ENCODE measurements at places on chromosomes 5 and 9.

DNA sequence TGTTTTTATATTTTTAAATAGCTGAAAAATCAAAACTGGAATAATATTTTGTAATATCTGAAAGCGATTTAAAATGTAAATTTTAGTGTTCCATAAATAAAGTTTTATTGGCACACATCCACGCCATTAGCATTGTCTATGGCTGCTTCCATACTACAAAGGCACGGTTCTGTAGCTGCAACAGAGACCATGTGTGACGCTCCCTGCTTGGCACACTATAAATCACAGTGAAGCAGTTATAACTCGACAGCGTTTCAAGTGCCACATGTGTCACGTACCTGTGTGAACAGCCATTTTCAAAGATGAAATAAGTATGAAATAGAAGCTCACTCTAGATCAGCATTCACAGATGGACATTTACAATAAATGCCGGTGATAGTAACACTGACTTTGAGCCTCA lies 810.1 kb upstream of the WWC1 start:
- DNase-seq, result no peak

DNA sequence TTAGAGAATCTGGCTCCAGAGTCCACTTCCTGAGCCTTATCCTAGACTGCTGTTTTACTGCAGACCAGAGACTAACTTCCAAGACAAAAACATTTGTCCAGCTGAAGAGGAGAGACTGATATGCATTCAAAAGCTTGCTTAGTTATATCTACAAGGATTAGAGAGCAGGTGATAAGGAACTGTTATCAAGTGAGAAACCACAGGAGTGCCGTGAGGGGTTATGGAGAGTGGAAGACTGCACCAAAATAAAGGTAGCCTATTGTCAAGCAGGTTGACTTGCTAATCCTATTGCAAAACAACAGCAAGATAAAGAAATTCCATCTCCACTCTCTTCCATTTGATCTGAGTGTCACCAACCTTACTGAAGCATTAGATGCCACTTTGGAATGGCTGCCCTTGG lies 139.1 kb downstream of the SCAMP1 start:
- DNase-seq, result no peak

DNA sequence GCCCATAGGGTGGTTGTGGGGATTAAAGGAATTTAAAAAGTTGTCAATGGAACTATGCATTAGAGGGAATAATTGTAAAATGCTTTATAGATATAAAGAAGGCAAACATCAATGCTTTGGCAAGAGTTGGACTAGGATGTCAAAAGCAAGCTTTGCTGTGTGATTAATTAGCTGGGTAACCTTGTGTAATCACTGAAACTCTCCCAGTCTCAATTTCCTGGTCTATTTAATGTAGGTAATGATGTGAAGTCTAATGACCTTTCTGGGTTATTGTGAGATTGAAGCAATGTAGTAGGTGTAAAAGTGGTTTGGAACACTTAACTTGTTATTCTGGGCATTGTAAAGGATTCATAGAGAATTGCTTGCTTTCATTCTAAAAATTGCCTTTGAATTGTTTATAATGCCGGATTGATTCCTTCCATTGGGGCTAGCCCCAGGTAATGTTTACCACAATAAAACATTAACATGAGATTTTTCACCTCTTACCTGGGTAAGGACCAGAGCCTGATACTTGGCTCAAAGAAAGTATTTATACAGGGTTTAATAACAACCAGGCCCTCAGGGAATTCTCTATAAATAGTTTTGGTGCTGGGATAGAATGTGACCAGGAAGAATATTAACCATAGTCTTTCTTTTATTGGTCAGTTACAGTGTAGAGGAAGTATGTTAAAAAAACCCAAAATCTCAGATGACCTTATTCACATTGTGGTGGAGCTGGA lies 30.0 kb upstream of the CLINT1 start:
- no peak for DNase-seq

GRCh38 chr9:79489261-79490000 lies 82.3 kb upstream of the TLE4 start:
- DNase-seq, result no peak

DNA sequence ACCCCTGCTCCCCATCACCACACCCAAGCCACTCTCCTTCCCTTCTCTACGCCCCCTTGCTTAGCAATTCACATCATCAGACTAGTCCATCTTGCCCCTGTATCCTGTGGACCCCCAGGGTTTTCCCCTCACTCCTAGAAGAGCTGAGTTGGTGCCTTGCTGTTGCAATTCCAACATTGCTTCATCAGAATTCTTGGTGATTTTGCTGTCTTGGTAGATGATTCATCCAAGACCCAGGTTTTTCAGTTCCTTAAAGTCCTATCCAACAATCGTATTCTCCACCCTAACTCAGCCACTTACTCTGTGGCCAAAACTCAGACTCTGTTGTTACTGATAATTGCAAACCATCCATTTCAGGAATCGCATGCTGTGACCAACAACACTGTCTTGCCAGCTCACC lies 21.4 kb upstream of the CCNJL start:
- no peak for DNase-seq

- no peak for DNase-seq
These were observed 63.7 kb upstream of the PAM start for GRCh38 chr5:102691434-102691833.

DNA sequence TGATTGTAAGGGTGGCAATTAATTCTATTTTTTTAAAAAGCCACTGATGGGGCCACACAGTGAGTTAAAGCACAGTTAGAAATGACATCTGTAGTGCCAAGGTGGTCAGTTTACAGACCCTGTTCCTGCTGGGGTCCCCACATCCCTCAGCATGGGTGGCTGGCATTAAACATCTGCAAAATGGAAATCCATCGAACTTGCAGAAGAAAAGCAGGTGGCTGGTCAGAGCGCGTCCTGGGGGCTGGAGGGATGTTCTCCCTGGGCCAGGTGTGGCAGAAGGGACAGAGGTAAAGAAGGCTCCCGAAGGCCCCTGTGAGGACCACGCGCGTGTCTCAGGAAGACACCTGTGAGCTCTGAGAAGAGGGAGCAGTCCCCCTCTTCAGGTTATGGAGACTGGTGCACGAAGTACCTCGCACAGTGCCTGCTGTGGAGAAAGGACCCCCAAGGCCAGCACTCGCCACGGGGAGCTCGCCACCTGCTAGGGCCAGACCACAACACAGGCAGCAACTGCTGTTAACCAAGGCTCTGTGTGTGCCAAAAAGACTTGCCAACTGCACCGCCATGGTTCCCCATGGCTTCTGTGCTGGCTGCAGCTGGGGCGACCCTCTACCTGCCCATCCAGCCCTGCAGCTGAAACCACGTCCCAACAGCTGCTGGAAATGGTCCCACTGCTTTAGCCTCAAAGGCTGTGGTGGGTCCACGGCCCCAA lies 65.2 kb downstream of the RASGEF1C start:
- no peak for DNase-seq

- DNase-seq, result no peak
These were observed 101.9 kb downstream of the MTRR start for GRCh38 chr5:7970816-7971215.

- peak; percentile 26 for DNase-seq
These were observed 697 bp downstream of the SLC1A1 start for GRCh38 chr9:4490705-4491625.

DNA sequence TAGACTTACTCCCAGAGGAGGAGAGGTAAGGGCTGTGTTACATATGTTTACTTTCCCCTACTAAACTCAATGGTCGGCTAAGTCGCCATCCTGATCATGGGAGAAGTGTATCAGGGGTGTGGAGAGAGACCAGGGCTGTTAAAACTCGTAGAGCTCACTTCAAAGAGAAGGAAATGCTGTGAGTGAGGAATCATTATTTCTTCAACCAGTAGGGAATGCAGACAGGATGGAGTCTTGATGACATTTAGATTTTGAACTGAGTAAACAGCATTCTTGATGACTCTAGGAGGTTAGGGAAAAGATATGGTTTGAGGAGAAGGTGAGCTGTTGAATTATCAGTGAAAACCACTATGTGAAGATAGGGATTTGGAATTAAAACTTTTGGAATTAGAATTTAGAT lies 17.3 kb downstream of the RECK start:
- no peak for DNase-seq

DNA sequence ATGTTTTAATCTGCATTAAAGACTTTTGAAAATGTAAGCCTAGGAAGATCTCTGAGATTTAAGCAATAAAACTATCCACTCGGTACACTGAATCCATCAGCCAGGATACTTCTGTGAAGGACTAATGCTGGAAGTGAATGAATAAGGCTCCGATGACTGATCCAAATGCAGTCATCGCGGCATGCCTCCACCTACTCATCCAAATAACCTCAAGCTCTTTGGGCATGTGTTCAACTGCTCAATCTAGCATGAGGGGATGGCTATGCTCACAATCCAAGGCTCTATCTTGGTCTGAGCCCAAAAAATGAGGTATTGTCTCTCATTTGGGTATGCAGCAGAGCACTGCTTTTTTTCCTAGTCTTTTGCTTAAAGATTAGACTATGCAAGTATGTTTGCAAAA lies 19.2 kb downstream of the MARCHF3 start:
- peak; percentile 85 for DNase-seq

- peak; percentile 72 for DNase-seq
These were observed 239.3 kb upstream of the GRIN3A start for GRCh38 chr9:101977614-101978210.

DNA sequence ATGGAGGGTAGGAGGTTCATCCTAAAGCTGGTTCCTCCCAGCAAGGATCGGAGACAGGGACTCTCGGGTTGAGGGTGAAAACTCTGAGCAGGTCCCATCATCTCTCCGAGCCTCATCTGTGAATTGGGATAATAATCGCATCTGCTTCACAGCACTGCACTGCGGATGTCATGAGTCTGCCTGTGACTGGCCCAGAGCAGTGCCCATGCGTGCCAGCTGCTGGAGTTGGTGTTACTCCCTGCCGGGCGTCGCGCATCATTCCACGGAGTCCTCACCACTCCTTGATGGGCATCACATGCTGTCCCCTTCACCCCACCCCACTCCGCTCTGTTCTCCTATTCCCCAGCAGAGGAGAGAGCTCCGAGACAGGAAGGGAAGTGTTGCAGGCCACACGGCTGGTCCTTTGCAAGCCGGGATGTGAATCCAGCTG lies 35.1 kb upstream of the ORM1 start:
- DNase-seq, result no peak

DNA sequence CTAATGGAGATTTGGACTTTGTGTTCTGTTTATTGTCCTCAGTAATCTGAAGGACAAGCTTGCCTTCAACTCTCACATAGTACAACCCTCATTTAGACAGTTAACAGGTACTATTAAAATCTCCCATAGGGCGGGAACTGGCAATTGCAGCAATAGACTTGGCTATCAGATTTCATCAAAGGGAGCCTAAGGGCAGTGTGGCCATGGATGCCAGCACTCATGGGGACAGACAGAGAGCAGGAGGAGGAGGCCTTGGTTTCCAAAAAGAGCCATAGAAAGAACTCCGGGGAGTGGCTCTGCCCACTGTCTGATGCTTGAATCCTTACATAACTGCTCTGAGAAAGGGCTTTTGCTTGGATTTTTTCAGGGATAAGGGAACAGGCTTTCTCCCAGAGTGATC lies 6.8 kb downstream of the SLC36A1 start:
- DNase-seq, result no peak
